ENCODE measurements at places on chromosomes 4 and X. TPM values are rescaled to one million over a fixed set of nuclear protein-coding genes. Genes with fewer than 3 reads are reported as not detected.
A peak's percentile ranks its signal among the peaks of the same experiment; 100 is the strongest.

GRCh38 chr4:2424581-2424980, 5.8 kb downstream of the CFAP99 start:
- no peak for DNase-seq

GRCh38 chrX:41664375-41664901, 24.3 kb upstream of the GPR34 start:
- no peak for DNase-seq

Gene TRIM75
- not detected for total RNA-seq

Gene EDNRA
- not detected for total RNA-seq

DNA sequence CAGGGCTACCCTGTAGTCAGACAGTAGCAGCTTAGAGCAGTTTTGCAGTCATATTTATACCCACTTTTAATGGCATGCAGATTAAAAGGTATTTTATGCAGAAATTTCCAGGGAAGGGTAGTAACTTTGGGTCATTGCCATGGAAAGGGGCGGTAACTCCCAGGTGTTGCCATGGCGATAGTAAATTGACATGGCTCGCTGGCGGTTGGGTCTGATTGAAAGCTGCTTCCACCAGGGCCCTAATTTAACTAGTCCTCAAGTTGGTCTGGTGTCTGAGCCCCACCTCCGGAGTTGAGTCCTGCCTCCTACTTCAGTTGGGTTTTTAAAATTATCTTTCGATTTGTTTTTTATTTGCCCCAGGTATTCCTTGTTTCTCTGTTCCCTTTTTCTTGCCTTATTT, 70.1 kb downstream of the NAA11 start:
- DNase-seq = no peak

DNA sequence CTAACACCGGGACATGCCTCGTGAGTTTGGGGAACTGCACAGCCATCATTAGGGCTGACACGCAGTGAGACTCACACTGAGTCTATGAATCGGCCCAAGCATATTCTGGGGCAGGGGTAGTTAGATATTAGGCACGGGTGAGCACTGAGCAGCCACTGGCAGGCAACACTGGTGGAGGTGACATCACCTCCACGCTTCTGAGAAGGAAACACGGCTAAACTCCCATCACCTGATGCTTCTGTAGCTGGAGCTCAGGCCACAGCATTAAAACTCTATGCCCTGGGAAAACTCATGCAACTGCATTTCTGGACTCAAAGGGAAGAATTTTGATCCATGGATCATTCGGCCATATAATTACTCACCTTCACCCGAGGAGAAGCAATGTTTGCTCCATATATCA, 100.8 kb upstream of the OTUD4 start:
- DNase-seq = no peak

- DNase-seq = no peak
These were observed 100.2 kb downstream of the LNX1 start for GRCh38 chr4:53490965-53491622.

GRCh38 chr4:160848901-160849760, 1314.7 kb downstream of the FSTL5 start:
- no peak for DNase-seq

DNA sequence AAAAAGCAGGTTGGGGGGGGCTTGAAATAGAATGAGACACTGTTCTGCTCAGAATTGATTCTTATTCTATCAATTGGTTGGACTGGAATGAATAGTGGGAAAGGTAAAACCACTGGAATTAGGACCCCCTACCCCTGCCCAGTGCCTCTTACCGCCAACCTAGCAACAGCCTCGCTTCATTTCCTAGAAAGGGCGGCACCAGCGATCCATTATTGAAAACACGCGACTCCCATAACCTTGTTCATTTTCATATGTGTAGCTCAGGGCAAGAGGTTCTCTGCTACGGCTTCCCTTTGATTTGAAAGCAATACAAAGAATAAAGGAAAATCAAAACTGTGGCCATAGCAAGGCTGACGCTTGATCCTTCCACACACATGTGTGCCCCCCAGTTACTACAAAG, 33.7 kb downstream of the IDS start:
- DNase-seq = no peak

Gene PNPLA4
- 5.6 TPM for total RNA-seq

DNA sequence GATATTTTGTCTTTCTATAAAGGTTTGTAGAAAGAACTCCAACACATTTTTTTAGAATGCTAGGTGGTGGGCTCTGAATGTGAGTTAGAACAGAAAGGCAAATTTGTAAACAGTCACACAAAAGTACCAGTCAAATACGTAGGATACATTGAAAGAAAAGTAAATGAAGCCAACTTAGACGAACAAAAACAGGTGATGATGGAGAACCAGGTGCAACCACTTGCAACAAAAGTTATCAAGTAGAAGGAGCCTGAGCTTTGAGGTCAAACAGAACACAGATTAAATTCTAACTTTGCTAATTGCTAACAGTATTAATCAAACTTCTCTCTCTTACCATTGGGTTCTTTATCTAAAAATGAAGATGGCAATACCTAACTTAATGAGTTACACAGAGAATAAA, 62.7 kb upstream of the DAPP1 start:
- no peak for DNase-seq

GRCh38 chr4:14787894-14788293, 214.4 kb upstream of the CPEB2 start:
- no peak for DNase-seq

Gene ATP2B3
- total RNA-seq = not detected

- no peak for DNase-seq
These were observed 52.2 kb upstream of the FAT1 start for GRCh38 chr4:186775902-186776301.

- DNase-seq = no peak
These were observed 507.9 kb downstream of the TECRL start for GRCh38 chr4:63901304-63901703.

GRCh38 chr4:18419780-18420179, 398.2 kb upstream of the LCORL start:
- DNase-seq = no peak

Gene PSAPL1
- total RNA-seq = not detected

DNA sequence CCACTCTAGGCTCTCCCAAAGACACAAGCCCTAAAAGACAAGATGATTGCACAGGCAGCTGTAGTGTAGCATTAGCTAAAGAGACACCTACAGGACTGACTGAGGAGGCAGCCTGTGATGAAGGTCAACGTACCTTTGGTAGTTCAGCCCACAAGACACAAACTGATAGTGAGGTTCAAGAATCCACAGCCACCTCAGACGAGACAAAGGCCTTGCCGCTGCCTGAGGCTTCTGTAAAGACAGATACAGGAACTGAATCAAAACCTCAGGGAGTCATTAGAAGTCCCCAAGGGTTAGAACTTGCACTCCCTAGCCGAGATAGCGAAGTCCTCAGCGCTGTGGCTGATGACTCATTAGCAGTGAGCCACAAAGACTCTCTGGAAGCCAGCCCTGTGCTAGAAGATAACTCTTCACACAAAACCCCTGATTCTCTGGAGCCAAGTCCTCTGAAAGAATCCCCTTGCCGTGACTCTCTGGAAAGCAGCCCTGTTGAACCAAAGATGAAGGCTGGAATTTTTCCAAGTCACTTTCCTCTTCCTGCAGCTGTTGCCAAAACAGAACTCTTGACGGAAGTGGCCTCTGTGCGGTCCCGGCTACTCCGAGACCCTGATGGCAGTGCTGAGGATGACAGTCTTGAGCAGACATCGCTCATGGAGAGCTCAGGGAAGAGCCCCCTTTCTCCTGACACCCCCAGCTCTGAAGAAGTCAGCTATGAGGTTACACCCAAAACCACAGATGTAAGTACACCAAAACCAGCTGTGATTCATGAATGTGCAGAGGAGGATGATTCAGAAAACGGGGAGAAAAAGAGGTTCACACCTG, 306.3 kb downstream of the ANK2 start:
- DNase-seq = peak; percentile 57

DNA sequence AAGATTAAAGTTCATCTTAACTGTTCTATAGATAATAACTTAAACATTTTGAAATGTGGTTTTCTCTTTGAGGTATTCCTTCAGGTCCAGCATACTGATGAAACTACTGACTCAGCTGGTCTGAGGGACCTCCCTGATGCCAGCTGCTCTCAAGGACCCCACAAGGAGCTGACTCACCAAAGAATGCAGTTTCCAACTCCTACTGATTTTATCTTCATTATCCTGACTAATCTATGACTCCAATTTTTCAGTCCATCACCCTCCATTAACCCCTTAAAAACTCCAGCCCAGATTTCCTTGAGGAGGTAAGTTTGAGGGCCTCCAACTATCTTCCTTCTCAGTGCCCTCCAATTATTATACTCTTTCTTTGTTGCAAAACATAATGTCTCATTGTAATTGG, 1.4 kb upstream of the UGT2B4 start:
- no peak for DNase-seq

- no peak for DNase-seq
These were observed 567.7 kb downstream of the MAGEB5 start for GRCh38 chrX:26783512-26784225.

Gene ASMT
- not detected for total RNA-seq

DNA sequence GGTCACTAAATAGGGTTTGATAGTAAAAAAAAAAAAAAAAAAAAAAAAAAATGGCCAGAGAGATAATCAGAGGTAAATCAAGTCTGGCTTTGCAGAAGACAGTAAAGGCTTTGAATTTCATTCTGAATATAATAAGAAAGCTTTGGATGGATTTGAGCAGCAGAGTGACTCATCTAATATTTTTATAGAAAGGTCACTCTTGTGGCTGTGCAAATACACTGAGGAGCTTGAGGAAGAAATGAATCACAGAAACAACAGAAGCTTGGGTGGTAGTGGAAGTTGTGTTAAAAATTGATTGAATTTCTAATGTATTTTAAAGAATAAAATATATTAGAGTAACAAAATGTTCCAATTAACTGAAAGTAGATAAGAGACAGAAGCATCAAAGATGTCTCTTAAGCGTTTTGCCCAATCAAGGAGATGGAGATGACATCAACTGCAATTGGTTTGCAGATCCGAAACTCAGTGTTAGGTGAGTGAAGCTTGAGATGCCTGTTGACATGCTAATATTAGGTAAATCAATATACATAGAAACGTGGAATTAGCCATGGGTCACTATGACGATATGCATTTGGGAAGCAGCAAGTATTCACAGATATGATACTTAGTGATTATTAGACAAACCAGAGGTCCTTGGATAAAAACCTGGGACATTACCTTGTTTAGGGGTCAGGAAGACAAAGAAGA, 280.5 kb downstream of the GPM6A start:
- no peak for DNase-seq

Gene PGAM4
- not detected for total RNA-seq

- DNase-seq = no peak
These were observed 96.0 kb downstream of the ADGRL3 start for GRCh38 chr4:61296144-61296543.

DNA sequence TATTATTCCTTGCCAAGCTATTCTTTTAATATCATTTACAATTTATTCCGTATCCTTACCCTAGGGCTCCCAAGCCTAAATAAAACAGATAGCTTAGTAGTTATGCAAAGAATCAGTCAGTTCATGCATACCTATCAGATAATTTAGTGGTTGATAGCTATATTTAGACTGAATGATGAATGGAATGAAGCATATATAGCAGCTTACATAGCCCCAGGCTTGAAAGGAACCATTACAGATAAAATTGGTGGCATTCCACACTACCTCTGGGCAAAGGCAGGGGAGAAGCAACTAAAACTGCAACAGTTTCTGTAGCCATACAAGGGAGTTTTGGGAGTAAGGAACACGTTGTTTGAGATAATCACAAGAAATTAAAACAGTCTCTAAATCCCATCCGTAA, 2.7 kb downstream of the ACE2 start:
- DNase-seq = no peak

GRCh38 chr4:11585506-11585905, 156.8 kb upstream of the HS3ST1 start:
- DNase-seq = no peak

- DNase-seq = no peak
These were observed 56.7 kb downstream of the IGFBP7 start for GRCh38 chr4:57053508-57053907.

Gene PDE6B
- total RNA-seq = 17.6 TPM

GRCh38 chr4:140851032-140851636, 94.9 kb upstream of the TBC1D9 start:
- DNase-seq = peak; percentile 3

GRCh38 chr4:23654791-23655190, 235.1 kb downstream of the PPARGC1A start:
- DNase-seq = no peak

Gene CFAP47
- total RNA-seq = not detected

GRCh38 chrX:107766470-107767150, 9.0 kb downstream of the TSC22D3 start:
- no peak for DNase-seq

DNA sequence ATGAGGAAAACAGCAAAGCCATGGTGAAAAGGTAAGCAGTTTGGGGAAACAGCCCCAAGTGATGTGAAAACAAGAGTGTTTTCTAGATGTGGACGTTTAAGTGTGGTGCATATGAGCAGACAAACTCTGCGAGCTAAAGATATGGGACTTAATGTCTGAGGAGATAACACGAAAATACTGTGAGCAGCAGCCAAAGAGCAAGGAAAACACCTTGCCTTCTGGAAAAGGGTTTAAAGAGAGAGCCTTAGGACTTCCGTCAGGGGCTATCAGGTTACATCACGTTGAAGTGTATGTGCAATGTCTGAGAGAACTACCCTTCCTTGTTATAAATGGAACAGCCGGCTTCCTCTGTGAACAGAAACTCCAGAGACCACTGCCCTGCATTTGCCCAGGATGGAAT, 54.2 kb downstream of the LEF1 start:
- no peak for DNase-seq

- no peak for DNase-seq
These were observed 346.6 kb upstream of the PABPC4L start for GRCh38 chr4:134548052-134548628.

Gene GPR50
- total RNA-seq = not detected

GRCh38 chr4:80576796-80577195, 241.3 kb downstream of the CFAP299 start:
- no peak for DNase-seq

DNA sequence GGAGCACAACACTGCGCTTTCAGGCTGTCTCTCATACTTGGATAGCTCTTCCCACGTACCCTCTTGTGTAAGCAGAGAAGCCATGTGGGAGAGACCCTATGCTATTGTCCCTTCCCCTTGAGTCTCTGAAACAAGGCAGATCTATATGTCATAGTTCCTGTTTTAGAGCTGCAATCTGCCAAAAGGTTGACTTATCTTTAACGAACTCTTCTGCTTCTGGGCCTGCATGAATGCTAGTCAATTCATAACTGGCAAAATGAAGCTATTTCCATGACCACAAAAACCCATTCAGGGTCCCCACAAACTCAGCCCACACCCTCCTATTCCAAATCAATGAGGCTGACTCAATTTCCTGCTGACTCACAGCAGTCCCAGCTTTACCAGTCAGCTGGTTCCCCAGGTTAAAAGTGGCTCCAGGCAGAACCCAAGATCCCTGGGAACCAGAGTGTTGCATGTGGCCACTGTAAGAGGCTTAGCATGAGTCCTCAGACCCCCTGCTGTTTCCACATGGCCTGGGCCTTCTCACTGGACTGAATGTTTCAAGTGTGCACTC, 25.3 kb upstream of the SOD3 start:
- DNase-seq = no peak

DNA sequence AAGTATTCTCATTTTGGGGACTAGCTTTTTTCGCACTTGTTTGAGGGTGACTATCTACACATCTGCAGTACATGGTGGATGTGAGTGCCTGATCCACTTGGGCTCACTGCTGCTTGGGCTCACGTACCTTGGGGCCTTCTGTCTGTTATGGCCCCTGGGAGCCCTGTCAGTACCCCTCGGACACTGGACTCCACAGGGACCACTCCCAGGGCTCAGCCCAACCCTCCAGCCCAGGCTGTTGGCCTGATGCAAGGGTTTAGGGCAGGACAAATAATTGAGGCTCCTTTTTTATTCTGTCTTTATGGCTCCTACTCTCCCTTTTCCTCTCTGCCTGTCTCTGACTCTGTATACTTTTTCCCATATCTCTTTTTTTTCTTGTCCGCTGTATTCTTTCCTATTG, 32.7 kb upstream of the MSN start:
- no peak for DNase-seq

Gene DCHS2
- 0.17 TPM for total RNA-seq
